Fibroblast of the aortic adventitia (primary cell): ENCODE measurements at places on chromosomes 3 and 15.

DNA sequence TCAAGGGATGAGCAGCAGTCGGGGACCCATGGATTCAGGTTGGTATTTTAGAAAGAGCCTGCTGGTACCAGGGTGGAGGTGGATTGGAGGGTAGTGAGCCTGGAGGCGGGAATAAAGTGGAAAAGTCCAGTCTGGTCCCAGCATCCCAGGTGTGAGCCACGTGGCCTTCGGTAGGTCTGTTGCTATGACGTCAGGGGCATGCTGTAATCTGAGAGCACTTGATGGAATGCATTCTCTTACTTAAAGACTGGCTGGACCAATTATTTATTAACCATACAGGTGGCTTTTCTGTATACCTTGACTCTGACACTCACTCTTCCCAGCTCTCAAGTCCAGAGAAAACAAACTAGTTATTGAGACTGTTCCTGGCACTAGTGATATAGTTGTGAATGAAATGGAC lies 389.9 kb upstream of the RGMA start:
- DNase-seq, result no peak

DNA sequence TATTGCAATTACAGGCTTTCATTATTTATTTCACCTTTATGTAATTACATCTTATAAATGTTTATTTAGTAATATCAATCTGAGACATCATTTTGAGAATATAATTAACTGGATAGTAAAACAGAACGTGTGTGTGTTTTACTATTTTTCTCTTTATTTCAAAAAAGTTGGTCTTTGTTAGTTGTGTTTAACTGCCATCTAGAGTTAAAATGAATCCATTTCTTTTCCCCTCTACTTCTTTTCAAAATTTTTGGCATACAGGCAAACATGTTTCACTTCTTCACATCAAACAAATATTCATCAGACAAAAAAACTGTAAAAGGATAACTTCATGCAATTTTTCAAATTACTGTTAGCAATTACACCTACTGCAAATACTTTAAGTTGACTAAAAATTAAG lies 61.1 kb downstream of the FEZF2 start:
- DNase-seq, result no peak

GRCh38 chr15:76945494-76946093 lies 14.0 kb downstream of the RCN2 start:
- DNase-seq, result no peak

- DNase-seq, result no peak
Measured at GRCh38 chr3:37668818-37669610, 192.7 kb upstream of the CTDSPL start.
